ENCODE measurements at places on chromosomes 13 and 19.

- DNase-seq: no peak
Measured at GRCh38 chr19:47618771-47619170, 9.8 kb downstream of the BICRA start.

DNA sequence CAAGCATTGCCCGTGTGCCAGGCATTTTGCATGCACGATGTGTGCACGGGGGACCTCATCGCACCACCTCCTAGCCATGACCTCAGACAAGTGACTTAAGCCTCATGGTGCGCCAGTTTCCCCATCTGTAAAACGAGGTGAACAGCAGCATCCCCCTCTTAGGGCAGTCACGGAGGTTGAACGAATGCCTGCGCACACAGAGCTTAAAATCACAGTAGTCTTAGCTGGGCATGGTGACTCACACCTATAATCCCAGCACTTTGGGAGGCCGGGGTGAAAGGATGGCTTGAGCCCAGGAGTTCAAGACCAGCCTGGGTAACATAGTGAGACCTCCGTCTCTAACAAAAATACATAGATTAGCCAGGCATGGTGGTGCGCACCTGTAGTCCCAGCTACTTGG is 48.6 kb downstream of the PIN1 start:
- no peak for DNase-seq

DNA sequence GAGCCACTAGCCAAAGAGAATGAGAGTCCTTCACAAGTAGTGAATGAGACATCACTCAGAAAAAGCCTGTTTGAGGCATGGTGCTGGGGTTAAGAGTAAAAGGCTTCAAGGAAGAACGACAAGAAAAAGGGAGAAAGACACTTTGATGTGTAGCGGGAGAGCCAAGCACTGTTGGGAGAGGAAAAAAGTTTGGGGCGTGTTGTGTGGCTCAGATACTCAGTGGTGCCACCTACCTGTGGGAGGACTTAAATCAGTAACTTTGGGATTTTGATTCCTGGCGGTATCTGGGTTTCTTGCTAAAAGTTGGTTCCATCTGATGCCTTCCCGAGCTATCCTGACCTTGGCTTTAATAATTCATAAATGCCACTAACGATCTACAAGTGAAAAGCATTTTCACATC is 12.3 kb downstream of the ELSPBP1 start:
- no peak for DNase-seq

DNA sequence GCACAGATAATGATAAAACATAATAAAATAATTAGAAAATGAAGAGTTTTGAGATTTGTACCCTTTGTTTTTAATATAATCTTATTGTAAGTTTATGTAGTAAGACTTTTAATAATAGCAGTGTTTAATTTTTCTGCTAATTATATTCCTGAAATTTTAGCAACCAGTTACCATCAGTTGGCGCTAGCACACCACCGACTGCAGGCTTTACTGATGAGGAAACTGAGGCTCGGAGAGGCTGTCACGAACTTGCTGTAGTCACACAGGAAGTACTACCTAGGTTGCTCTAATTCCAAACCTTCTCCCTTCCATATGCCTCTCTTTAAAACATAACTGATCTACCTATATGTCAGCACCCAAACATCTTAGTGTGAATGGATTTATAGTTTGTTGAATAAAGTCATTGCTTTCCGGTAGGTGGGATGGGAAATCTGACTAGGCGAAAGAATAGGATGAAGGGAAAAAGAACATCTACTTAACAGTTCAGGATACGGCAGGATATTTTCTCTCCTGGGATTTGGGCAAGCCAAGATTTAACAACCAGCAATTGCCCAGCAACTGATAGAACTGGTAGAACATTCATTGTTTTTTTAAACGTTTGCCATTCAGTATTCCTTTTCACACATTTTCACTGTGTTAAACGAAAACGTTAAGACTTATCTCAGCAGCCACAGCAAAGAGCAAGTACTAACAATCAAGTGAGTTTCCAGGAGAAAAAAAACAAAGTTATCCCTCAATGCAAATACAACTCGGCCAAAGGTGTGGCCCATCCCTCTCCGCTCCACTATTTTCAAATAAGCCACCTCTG is 822 bp upstream of the RFXAP start:
- DNase-seq: no peak

DNA sequence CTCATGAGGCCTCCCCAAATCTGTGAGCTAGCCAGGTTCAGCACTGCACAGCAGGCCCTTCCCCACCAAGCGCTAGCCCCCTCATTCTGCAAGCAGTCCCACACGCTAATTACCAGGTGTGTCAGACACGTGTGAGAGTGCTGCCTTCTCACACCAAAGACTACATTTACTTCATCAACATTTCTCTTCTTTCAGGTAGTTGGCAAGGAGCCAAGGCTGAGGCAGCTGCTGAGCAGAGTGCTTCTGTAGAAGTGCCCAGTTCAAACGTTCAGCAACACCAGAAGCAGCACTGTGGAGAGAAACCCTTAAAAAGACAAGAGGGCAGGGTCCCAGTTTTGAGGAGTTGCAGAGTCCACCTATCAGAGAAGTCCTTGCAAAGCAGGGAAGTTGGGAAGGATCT is 6.4 kb downstream of the ZNF773 start:
- DNase-seq: no peak

DNA sequence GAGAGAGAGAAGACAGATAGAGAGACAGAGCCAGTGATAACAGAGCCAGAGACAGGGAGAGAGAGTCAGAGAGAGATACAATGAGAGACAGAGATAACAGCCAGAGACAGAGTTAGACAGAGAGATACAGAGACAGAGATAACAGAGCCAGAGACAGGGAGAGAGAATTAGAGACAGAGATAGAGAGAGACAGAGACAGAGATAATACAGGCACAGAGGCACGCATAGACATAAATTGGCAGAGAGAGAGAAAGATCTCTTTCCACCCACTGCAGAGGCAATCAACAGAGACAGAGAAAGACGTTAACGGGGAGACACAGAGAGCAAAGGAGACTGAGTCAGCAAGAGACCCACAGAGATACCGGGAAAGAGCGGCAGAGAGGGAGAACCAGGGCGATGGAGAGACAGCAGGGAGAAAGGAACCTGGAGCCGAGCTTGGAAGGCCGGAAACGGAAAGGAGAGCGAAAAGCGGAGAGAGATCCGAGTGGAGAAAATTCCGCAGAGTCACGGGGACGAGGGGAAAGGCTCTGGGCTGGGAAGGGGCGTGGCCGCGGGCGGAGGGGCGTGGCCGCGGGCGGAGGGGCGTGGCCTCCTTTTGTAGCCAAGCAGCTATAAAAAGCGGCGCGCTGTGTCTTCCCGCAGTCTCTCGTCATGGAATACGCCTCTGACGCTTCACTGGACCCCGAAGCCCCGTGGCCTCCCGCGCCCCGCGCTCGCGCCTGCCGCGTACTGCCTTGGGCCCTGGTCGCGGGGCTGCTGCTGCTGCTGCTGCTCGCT is at the start of gene TNFSF9:
TNFSF9 (plus strand) TSS at position 641 of the 777 bp plus-strand sequence; CDS start at position 652, 11 bp downstream.
- DNase-seq: peak; percentile 20

DNA sequence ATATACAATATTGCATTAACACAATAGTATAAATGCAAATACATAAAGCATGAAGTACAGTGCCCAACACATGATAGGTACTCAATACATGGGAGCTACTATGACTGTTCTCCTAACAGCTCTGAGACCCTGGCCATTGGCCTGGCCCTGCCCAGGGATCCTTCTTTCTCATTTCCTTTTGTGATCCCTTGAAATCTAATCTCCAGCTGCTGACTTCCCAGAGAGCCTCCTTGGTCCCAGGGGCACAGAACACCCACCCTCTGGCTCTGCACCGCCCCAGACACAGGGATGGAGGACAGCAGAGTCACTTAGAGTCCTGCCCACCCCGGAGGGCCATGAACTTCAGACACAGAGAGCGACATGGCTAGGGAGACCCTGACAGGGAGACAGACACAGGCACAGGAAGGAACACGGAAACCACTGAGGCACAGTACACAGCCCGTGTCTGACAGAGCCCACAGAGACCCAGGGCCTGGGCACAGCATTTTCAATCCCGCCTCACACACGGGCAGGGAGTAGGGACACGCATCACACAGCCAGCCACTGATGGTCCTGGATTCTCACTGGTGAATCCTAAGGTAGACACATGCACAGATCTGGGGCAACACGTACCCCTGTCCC is 4.2 kb upstream of the SYCN start:
- no peak for DNase-seq

GRCh38 chr19:57240311-57241090 is at the start of gene ZNF805:
Gene ZNF805 (plus strand): TSS chr19:57240632. CDS start chr19:57240892, 260 bp downstream.
- DNase-seq: peak; percentile 73

DNA sequence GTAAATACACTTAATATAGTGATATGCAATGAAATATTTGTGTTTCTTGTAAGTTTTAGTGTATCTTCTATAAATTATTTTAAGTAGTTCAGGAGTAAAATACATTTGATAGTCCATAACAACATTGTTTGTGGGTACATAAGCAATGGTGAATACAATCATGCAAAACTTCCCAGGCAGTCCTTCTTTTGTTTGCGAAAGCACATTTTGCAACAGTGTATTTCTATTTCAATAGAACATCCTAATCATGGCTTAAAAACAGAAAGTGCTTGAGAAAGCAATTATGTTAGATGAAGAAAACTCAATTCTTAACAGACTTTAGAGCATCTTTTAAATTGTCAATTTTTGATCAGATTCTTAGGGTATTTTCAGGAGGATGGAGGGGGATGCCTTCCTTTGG is 155.6 kb downstream of the POSTN start:
- no peak for DNase-seq

GRCh38 chr19:14511229-14511593 is 7.0 kb downstream of the DNAJB1 start:
- DNase-seq: no peak

GRCh38 chr19:19749908-19750841 is 17.3 kb upstream of the ZNF14 start:
- no peak for DNase-seq

GRCh38 chr19:48239120-48239519 is 16.6 kb downstream of the CARD8 start:
- no peak for DNase-seq

DNA sequence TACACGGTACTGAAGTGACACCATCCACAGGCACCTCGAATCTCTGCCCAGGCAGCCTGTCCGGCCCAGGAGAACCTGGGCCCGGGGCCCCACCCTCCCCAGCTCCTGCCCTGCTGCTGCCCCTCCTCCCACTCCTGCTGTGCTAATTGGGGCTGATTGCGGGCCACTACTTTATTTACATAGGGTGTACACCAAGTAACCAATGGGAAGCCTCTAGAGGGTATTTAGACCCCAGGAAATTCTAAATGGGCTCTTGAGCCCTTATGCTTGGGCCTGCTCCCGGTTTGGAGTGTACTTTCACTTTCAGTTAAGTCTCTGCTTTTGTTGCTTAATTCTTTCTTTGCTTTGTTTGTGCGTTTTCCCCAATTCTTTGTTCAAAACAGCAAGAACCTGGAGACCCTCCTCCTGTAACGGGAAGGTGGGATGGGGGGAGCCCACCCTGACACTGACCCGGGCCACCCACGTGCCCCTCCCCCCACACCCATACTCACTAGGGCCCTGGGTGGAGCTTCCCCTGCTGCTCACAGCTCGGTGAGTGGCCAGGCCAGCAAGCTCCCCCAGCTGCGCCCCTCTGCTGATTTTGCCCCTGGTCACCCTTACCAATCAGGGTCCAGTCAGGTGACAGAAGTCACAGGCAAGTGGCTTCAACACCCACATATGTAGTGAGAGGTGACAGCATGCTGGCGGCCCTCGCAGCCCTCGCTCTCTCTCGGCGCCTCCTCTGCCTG is 9.4 kb downstream of the SCGB2B2 start:
- DNase-seq: no peak

GRCh38 chr19:30318936-30319335 is 53.2 kb upstream of the ZNF536 start:
- no peak for DNase-seq

DNA sequence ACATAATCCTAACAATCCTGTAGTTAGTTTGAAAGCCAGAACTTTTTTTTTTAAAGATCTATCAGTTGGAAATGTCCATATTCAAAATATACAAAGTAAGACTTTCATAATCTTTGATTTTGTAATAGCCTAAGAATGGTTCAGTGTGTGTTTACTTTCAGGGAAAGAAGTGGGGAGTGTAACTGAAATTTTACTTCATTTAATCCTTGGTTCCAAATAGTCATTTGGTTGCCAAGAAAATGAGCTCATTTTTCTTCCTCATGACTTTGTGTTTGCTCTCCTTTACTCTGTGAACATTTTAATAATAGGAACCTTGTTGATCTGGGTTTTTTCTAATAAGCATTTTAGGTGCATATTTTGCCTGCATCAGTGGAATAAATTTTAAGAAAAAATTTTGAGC is 278.8 kb downstream of the SLITRK6 start:
- no peak for DNase-seq

- DNase-seq: no peak
Measured at GRCh38 chr13:62432906-62433305, 1017.3 kb upstream of the PCDH20 start.

DNA sequence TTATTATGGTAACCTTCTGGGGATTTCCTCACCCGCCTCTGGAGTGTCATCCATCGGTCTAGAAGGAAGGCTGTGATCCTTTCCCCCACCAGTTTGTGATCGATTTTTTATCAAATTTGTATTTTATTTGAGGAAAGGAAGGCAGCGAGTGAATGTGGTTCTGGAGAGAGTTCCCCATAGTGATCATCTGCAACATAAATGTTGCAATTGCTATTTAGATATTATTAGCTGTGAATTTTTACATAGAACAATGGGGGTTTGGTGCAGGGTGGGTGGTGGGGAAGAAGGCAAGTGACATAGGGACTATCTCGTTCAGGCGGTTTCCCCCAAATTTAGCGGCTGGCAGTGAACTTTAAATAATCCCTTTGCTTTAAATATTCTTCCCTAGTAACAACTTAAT is 1.2 kb downstream of the CDK8 start:
- no peak for DNase-seq

- no peak for DNase-seq
Measured at GRCh38 chr19:43776286-43776685, 4.5 kb downstream of the KCNN4 start.

GRCh38 chr13:24985107-24985506 is 110.8 kb upstream of the PABPC3 start:
- no peak for DNase-seq

DNA sequence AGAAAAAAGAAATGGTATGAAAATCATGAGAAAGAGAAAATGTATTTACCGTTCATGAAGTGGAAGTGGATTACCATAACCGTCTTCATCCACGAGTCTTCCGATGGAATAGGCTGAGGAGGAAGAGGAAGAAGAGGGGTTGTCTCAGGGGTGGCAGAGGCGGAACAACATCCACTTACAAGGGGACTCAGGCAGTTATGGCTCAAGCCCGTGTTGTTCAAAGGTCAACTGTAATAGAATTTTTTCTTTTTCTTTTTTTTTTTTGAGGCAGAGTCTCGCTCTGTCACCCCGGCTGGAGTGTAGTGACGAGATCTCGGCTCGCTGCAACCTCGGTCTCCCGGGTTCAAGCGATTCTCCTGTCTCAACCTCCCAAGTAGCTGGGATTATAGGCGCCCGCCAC is 16.9 kb upstream of the ADGRL1 start:
- no peak for DNase-seq

GRCh38 chr13:94537740-94538630 is 58.0 kb downstream of the TGDS start:
- DNase-seq: no peak

GRCh38 chr19:1609103-1609396 is 3.8 kb upstream of the UQCR11 start:
- no peak for DNase-seq

Data from brain pericyte (primary cell).